ENCODE measurements at places on chromosomes 1 and 21.

- DNase-seq: no peak
Observed at GRCh38 chr1:4176841-4177240, 276.8 kb upstream of the C1orf174 start.

DNA sequence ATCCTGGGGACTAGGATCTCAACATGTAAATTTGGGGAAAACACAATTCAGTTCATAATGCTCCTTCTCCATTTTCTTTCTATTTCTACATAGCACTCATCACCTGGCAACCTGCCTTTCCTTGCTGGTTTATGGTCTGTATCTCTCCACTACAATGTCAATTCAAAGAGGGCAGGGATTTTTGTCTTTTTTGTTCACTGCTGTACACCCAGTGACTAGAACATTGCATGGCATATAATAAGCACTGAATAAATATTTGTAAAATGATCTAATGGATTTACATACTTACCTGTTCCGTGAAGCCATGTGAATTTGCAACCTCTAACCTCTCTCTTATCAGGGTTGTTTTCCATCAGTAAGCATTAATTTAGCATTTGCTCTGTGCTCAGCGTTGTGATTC is 27.4 kb upstream of the TBX15 start:
- no peak for DNase-seq

DNA sequence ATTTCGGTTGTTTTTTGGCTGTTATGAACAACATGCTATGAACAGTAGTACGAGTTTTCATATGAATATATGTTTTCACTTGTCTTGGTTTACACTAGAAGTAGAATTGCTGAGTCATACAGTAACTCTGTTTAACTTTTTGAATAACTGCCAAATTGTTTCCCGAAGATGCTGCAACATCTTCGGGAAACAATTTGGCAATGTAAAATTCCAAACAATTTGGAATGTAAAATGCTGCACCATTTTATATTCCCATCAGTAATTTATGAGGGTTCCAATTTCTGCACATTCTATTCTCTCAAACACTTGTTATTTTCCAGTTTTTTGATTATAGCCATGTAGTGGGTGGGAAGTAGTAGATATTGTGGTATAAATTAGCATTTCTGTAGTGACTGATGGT is 11.6 kb downstream of the PCBP3 start:
- peak; percentile 7 for DNase-seq

GRCh38 chr1:33007190-33008050 is 29.3 kb downstream of the AK2 start:
- peak; percentile 79 for DNase-seq
